HCT116 (cell line): ENCODE measurements at places on chromosomes 11 and 22.

GRCh38 chr22:45511847-45512261 lies 9.2 kb downstream of the FBLN1 start:
- no peak overlapping the region for H3K4me3 ChIP-seq
- no peak for DNase-seq
- H3K4me1 ChIP-seq, result no peaks in the 10 kb centered on the region; the same call in 1 of the 2 replicates
- no peaks in the 10 kb centered on the region for H3K36me3 ChIP-seq

- H3K4me1 ChIP-seq, result peaks cover 42% of the 10 kb centered on the region
- H3K4me3 ChIP-seq, result no peak overlapping the region
- no peak overlapping the region for H3K27ac ChIP-seq
- H3K36me3 ChIP-seq, result no peaks in the 10 kb centered on the region
- no peak for DNase-seq
- H3K27me3 ChIP-seq, result no peaks in the 10 kb centered on the region
Observed at GRCh38 chr22:40593460-40594273, 42.9 kb downstream of the MRTFA start.

DNA sequence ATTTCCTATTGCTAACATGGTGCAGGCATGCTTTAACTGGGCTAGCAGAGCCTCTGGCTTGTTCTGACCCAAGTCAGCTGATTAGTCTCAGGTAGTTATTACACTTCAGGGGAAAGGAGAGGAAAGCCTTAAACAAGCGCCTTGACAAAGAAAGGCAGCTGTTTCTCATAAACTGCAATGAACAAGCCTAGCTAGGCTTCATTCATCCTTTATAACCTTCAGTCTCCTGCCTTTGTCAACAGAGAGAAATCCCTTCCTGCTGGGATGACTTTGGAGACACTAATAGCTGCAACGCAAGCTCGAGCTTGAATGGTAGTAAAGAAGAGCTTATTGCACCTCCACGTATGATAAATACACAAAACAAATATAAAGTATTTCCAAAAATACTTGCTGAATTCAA lies 68.4 kb downstream of the CCDC34 start:
- H3K36me3 ChIP-seq, result no peaks in the 10 kb centered on the region
- H3K27ac ChIP-seq, result no peak overlapping the region
- no peak for DNase-seq
- H3K27me3 ChIP-seq, result no peaks in the 10 kb centered on the region

- H3K4me1 ChIP-seq, result no peaks in the 10 kb centered on the region
- no peak for DNase-seq
- no peak overlapping the region for H3K4me3 ChIP-seq
- no peaks in the 10 kb centered on the region for H3K27me3 ChIP-seq
Observed at GRCh38 chr22:44402196-44403111, 89.7 kb upstream of the SHISAL1 start.

DNA sequence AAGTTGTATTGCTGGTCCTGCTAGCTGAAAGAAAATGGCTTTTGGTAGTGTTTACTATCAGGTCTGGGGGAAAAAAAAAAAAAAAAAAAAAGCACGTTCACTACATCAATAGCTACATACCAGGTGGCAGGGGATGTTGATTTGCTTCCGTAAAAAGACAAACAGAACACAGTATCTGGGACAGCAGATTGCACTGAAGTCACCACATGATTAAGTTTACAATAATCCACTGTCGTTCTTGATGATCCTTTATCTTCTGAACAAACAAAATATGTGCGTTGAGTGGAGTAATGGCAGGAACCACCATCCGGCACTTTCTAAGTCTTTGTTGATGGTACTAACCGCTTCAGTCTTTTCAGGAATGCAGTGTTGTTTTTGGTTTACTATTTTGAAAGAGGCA lies 48.7 kb downstream of the DDX6 start:
- no peak overlapping the region for H3K27ac ChIP-seq
- H3K36me3 ChIP-seq, result no peaks in the 10 kb centered on the region; the same call in 1 of the 2 replicates
- H3K27me3 ChIP-seq, result no peaks in the 10 kb centered on the region
- H3K4me1 ChIP-seq, result no peaks in the 10 kb centered on the region
- no peak overlapping the region for H3K4me3 ChIP-seq

DNA sequence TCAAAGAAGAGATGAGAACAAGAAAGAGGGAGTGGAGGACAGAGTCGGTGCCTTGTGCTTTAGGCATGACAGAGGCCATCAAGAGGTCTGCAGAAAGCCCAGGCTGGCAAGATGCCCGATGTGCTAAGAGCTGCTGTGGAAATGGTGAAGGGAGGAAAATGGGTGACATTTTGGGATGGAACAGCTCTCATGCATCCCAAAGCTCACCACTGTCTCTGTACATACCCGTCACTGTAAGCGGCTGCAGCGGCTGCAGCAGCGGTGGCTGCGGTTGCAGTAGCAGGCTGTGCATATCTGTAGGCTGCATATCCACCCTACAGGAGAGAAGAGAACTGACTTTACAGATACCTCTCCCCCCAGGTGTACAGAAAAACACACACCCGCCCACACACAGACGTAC lies 28.6 kb downstream of the APOL5 start:
- H3K4me1 ChIP-seq, result peaks cover 28% of the 10 kb centered on the region
- H3K27me3 ChIP-seq, result no peaks in the 10 kb centered on the region
- H3K4me3 ChIP-seq, result no peak overlapping the region
- 0 out of 2 replicates have a peak, but pooled peaks cover 3% of the 10 kb centered on the region for H3K36me3 ChIP-seq
- DNase-seq, result no peak

DNA sequence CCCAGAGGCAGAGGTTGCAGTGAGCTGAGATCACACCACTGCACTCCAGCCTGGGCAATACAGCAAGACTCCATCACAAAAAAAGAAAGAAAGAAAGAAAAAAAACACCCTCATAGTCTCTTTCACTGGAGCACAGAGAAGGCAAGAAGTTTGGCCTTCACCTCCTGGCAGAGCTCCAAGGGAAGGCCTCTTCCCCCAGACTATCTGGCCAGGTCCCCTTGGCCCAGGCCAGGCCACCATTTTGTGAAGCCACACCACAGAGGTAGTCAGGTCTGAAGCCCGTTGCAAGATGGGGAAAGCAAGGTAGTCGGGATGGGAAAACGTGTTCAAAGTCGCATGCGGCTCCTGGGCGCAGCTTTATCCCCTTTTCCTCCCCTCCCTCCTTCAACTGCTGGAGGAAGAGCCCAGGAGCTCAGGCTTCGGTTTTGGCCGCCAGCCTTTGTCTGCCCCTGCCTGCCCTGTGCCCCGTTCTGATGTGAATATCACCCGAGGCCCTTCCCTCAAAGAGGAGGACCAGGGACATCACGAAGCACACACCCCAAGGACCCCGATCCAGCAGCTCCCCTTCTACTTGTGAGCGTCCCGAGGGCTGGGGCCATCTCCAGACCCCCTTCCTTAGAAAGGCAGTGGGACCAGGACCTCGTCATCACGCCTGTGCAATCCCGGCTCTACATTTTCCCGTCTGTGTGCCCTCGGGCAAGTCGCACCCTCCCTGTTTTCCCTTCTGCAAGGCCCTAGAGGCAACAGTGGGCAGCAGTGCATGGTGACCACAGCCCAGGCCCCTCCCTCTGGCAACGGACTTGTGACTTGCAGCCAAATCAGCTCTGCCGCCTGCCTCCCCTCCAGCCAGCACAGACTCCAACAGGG lies 17.7 kb downstream of the CABP7 start:
- H3K36me3 ChIP-seq, result no peaks in the 10 kb centered on the region
- no peak overlapping the region for H3K27ac ChIP-seq
- no peak overlapping the region for H3K4me3 ChIP-seq

DNA sequence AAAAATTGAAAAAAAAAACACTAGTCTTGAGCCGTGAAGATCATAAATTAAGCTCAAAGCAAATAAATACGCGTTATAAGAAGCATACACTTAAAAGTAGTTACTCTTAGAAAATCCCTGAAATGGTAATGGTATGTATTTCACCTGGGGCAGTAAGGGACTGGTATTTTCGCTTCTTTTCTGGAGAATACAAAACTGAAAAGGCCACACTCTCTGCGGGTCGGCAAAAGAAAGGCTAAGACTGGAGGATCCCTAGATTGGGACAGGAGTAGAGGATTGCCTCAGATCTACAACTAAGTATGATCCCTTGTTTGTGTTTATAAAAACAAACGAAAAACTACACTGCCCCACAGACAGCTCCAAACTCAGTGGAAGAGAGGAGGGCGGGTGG lies 617 bp downstream of the TSG101 start:
- H3K4me3 ChIP-seq, result peak overlapping the region; percentile 83
- no peaks in the 10 kb centered on the region for H3K36me3 ChIP-seq

DNA sequence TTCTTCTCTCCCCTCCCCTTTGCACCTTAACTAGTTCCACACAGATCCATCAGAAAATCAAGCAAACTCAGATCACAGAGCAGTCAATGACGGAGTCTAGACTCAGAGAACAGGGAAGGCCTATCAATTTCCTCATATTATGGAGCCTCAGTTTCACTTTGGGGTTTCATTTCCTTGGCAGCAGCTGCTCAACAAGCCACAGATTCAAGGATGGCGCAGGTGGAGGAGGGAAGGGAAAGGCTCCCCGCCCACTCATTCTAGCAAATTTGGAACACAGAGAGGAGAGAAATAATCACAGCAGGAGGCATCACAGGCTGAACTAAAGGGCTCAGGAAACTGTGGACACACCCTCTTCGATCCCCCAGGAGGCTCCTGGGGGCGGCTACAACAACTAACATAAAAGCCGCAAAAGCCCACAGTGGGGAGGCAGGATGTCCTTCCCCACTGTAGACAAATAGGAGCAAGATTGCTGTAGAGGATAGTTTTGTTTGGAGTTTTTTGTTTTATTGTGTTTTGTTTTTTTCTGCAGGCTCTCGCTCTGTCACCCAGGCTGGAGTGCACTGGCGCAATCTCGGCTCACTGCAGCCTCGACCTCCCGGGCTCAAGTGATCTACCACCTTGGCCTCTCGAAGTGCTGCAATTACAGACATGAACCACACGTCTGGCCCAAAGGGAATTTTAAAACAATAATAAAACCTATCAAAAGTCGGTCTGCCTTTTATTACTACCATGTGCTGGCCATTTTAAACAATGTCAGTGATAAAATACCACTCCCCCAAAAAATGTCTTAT lies 3.4 kb downstream of the PLAAT3 start:
- no peak for DNase-seq
- no peak overlapping the region for H3K27ac ChIP-seq
- H3K36me3 ChIP-seq, result no peaks in the 10 kb centered on the region
- peaks cover 21% of the 10 kb centered on the region; the same call in 1 of the 2 replicates for H3K4me1 ChIP-seq
- no peak overlapping the region for H3K4me3 ChIP-seq

DNA sequence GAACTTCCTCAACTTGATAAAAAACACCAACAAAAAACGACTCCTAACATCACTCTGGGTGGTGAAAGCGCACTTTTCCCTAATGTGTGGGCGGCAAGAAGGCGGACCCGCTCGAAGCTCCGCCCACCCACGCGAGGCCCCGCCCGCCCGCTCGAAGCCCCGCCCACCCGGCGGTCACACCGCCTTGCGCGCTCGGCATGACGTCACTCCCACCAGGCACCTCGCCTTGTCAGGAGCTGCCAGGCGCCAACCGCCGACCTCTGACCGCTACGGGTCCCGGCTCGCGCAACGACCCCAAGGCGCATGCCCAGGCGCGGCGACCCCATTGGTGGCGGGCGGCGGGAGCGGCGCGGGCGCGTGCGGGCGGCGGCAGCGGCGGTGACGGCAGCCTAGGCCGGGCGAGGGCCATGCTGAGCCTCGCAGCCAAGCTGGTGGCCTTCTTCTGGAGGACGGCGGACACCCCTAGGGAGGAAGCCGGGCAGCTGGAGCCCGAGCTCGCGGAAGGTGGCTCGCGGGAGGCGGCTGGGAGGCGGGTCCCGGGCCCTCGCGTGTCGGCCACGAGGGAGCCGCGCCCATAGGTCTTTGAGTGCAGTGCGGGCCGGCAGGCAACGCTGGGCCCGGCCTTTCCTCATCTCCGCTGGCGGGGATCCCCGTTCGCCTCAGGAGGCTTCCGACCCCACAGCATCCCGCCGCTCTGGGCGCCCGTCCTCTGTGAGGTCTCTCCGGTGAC lies at the start of gene MOV10L1:
Gene MOV10L1, plus strand, starts transcription at position 325 of the 730 bp plus-strand sequence. Its CDS starts 83 bp downstream, at position 408.
- no peak for DNase-seq
- no peaks in the 10 kb centered on the region for H3K4me1 ChIP-seq
- no peak within 1 kb of the TSS for H3K4me3 ChIP-seq

GRCh38 chr22:29218758-29219408 lies 13.2 kb downstream of the EMID1 start:
- no peak overlapping the region for H3K4me3 ChIP-seq
- no peak overlapping the region for H3K27ac ChIP-seq
- H3K4me1 ChIP-seq, result no peaks in the 10 kb centered on the region
- no peaks in the 10 kb centered on the region for H3K36me3 ChIP-seq
- no peak for DNase-seq

DNA sequence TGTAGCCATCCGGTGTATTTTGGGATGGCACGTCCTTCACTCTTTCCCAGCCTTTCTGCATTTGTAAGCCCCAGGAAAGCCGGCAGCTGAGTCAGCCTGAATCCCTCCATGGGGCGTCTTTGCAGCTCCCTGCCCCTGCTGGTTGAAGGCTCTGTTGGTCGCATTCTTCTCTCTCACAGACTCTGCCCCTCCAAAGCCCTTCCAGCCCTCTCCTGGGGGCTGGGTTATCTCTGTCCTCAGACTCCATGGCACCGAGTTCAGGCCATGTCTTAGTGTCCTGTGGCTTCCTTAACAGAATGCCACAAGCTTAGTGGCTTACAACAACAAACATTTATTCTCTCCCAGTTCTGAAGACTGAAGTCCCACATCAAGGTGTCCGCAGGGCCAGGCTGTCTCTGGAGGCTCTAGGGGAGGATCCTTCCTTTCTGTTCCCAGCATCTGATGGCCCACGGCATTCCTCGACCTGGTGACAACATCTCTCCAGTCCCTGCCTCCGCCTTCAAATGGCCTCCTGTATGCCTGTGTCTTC lies 62.2 kb downstream of the BCR start:
- H3K27me3 ChIP-seq, result no peaks in the 10 kb centered on the region
- H3K4me3 ChIP-seq, result no peak overlapping the region
- no peaks in the 10 kb centered on the region for H3K36me3 ChIP-seq
- no peak for DNase-seq

DNA sequence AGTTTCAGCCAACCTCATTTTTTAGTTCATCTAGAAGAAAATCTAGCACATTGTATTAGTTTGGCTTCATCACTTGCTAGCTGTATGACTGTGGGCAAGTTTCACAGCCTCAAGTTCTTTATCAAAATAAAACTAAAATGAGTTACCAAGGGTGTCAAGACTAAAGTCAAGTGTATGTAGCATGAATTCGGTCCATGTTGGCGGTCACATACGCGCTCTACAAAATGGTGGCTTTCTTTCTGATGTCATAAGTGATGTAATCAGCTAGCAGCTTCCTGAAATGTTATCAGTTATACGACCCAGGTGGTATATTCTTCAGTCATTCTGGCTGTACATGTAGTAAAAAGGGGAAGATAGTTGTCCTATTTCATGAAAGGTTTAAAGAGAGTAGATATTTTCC lies 50.5 kb downstream of the POLD3 start:
- H3K27me3 ChIP-seq, result no peaks in the 10 kb centered on the region
- no peak for DNase-seq
- no peaks in the 10 kb centered on the region for H3K4me1 ChIP-seq
- peaks cover 25% of the 10 kb centered on the region; the same call in 1 of the 2 replicates for H3K36me3 ChIP-seq
- H3K4me3 ChIP-seq, result no peak overlapping the region

- DNase-seq, result no peak
- no peaks in the 10 kb centered on the region for H3K4me1 ChIP-seq
- H3K4me3 ChIP-seq, result no peak overlapping the region
- no peaks in the 10 kb centered on the region for H3K36me3 ChIP-seq
- 0 out of 2 replicates have a peak, but pooled peaks cover 6% of the 10 kb centered on the region for H3K27me3 ChIP-seq
- no peak overlapping the region for H3K27ac ChIP-seq
Observed at GRCh38 chr11:2508793-2509192, 64.0 kb downstream of the KCNQ1 start.

GRCh38 chr11:118639899-118640298 lies 32.5 kb downstream of the PHLDB1 start:
- H3K36me3 ChIP-seq, result no peaks in the 10 kb centered on the region
- no peak overlapping the region for H3K4me3 ChIP-seq
- peaks cover 21% of the 10 kb centered on the region for H3K4me1 ChIP-seq
- no peak overlapping the region for H3K27ac ChIP-seq
